ENCODE measurements at places on chromosomes 13 and 19.

GRCh38 chr19:11127905-11128304 is 27.7 kb downstream of the SPC24 start:
- no peak for DNase-seq

- peak; percentile 59 for DNase-seq
These were observed 40.9 kb downstream of the C13orf42 start for GRCh38 chr13:51070005-51070649.

- no peak for DNase-seq
These were observed at the start of gene CYP4F2 for GRCh38 chr19:15897738-15898276. TSS of gene CYP4F2 (minus strand) at chr19:15898074. CDS start at chr19:15897611, 463 bp downstream.

GRCh38 chr13:30045916-30046704 is 195.7 kb upstream of the UBL3 start:
- DNase-seq = no peak

GRCh38 chr19:50562329-50562728 is 5.9 kb downstream of the LRRC4B start:
- no peak for DNase-seq

DNA sequence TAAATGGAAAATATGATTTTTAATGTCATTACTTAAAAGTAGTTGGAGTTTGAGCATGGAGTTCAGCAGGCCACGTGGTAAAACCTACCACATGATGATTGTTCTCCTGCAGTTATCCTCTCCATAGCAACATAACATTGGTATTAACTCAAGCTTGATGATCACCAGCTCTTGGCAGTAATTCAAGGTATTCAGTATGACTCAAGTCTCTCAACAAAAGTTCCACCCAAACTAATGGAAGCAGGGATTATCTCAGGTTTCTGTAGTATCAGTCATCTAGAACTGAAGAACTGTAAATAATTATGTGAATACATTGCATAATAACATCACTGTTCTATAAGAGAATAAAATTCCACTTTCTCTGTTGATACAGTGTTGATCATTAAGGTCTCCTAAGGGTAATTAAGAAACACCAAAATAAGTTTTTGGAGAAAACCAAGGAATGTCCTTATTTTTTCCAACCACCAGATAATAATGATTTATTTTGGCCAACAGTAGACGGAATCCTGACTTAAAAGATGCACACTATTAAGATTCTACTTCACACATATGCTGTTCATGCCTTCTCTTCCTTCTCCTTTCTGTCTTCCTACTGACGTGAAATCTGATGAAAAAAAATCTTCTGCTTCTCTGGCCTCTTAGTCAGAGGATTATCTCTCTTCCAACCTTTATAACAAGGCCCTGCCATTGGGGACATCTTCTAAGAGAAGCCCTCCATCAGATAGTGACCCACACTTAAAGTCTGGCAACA is 1092.3 kb downstream of the EFNB2 start:
- no peak for DNase-seq

DNA sequence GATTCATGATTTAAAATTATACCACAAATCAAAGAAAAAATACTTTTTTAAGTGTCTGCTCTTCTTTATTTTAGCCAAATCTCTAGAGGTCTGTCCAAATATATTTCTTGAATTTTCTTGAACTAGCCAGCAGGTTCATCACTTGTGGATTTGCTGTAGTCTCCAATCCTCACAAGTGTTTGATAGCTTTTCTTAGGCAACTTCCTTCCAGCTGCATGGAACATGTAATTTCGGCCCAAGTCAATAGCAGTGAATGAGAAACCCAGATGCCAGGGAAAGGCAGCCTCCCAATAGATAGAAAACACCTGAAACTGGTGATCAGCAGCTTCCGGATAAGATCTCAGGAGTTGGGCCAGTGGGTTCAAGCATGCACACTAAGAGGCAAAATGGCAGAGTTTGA is 15.6 kb upstream of the RNASEH2B start:
- no peak for DNase-seq

DNA sequence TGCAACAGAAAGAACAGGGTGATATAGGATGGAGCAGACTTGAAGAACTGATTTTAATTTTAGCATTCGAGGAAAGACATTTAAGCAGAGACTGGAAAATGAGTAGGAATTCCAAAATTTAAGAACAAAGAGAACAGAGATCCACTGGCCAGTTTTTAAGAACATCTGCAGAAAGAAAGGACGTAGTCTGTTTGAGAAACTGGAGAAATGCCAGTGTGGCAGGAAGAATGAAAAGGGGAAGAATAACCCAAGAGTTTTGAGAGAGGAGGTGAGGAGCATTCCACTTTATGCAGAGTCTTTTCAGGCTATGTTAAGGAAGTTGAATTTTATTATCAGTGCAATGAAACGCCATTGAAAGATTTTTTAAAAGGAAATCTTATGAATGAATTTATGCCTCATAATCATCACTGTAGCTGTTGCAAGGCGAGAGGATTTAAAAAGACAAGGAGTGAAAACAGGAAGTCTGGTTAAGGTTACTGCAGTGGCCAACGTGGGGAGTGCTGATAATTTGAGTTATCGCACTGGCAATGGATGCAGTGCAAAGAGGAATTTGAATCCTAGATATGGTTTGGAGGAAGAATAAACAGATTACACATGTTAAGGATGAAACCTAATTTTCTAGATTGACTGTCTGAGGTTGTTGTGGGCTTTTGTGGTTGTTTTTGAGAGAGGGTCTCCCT is 253.8 kb downstream of the DACH1 start:
- DNase-seq = no peak

- no peak for DNase-seq
These were observed 7.3 kb upstream of the F7 start for GRCh38 chr13:113098162-113098732.

GRCh38 chr13:29892151-29892550 is 41.7 kb upstream of the UBL3 start:
- no peak for DNase-seq

GRCh38 chr19:49145573-49146407 is 9.4 kb downstream of the HRC start:
- peak; percentile 61 for DNase-seq

DNA sequence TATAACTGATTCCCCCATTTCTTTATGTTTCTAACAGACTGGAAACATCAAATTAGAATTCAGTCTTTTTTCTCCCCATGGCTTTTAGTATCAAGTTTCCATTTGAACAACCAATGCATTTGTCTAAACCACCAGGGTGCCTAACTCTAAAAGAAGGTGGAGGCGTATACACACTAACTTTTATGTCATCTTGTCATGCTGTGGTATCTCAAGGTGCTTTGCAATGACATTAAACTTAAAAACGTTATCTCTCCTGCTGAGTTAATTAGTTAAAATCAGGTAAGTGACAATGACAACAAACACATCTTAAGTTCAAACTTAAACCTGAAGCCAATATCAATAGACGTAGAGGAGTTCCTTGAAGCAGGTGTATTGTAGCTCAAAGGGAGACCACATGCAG is 1001.7 kb downstream of the PCDH17 start:
- DNase-seq = no peak

GRCh38 chr19:1081301-1082164 is 13.6 kb downstream of the POLR2E start:
- no peak for DNase-seq

DNA sequence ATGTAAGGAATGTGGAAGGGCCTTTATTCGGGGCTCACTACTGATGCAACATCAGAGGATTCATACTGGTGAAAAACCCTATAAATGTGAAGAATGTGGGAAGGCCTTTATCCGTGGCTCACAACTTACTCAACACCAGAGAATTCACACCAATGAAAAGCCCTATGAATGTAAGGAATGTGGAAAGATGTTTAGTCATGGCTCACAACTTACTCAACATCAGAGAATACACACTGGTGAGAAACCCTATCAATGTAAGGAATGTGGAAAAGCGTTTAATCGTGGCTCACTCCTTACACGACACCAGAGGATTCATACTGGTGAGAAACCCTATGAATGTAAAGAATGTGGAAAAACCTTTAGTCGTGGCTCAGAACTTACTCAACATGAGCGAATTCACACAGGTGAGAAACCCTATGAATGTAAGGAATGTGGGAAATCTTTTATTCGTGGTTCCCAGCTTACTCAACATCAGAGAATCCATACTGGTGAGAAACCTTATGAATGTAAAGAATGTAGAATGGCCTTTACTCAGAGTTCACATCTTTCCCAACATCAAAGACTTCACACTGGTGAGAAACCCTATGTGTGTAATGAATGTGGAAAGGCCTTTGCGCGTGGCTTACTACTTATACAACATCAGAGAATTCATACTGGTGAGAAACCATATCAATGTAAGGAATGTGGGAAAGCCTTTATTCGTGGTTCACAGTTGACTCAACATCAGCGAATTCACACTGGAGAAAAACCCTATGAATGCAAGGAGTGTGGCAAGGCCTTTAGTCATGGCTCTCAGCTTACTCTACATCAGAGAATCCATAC is 44.3 kb downstream of the ZNF585A start:
- no peak for DNase-seq

- DNase-seq = peak; percentile 44
These were observed 19.9 kb downstream of the ZSWIM9 start for GRCh38 chr19:48190288-48190884.

GRCh38 chr19:18519962-18520847 is 1.7 kb downstream of the ELL start:
- DNase-seq = peak; percentile 17

- no peak for DNase-seq
These were observed 122.9 kb downstream of the URI1 start for GRCh38 chr19:30064771-30065494.

- DNase-seq = no peak
These were observed 540.7 kb upstream of the SLITRK5 start for GRCh38 chr13:87130423-87130822.

Data from stimulated activated CD4-positive, alpha-beta T cell treated with anti-CD3 and anti-CD28 coated beads, TNF-alpha, amount 100 ng/mL, for 4 hours (primary cell).